ENCODE measurements at places on chromosomes 1 and 21.
A peak's percentile ranks its signal among the peaks of the same experiment; 100 is the strongest.

GRCh38 chr1:178119628-178120027, 25.7 kb downstream of the RASAL2 start:
- no peak for DNase-seq

GRCh38 chr1:161201836-161202712, at the start of gene NDUFS2:
TSS of gene NDUFS2 (plus strand) at chr1:161202367. CDS start at chr1:161202386, 19 bp downstream.
- peak; percentile 68 for DNase-seq

DNA sequence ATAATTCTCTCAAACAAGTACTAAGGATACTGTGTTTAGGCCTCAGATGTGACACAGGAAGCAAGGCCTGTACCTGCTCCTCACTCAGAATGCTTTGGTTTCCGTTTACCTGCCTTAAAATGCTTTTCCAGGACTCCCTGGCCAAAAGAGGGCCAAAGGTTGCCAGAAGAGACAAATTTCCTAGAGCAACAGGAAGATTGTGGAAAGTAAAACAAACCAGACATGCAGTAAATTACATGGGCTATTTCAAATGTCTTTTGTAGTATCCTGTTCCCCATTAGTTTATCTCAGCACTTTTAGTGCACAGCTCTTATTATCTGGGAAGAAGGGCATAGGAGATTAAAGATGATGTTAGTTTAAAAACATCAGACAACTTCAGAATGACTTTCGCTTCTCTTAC, 280.0 kb downstream of the NFIA start:
- no peak for DNase-seq

GRCh38 chr1:174791863-174792262, 207.9 kb upstream of the CACYBP start:
- no peak for DNase-seq

GRCh38 chr1:233337505-233337904, 10.0 kb downstream of the MAP3K21 start:
- no peak for DNase-seq

DNA sequence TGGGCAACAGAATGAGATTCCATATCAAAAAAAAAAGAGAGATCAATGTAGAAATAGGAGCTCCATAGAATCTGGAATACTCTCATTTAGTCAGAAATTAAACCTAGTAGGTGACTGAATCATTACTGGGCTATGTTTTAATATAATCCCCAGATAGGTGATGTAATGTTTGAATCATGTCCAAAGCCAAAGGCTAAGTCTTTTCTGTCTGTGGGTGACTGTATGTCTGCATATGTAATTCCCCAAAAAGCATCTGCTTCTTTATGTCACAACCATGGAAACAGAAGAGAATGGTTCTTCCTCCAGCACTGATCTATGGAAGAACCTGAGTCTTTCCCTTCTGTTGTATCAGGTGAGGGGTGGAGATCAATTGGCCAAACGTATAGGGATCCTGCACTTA, 5.8 kb downstream of the LAMC2 start:
- DNase-seq, result no peak

- no peak for DNase-seq
Measured at GRCh38 chr1:223234534-223234933, 91.5 kb upstream of the TLR5 start.

GRCh38 chr1:85240174-85240601, 19.3 kb downstream of the C1orf52 start:
- no peak for DNase-seq

GRCh38 chr1:103243481-103243880, 135.2 kb upstream of the COL11A1 start:
- DNase-seq, result no peak

GRCh38 chr1:87224201-87224600, 104.5 kb upstream of the LMO4 start:
- no peak for DNase-seq

DNA sequence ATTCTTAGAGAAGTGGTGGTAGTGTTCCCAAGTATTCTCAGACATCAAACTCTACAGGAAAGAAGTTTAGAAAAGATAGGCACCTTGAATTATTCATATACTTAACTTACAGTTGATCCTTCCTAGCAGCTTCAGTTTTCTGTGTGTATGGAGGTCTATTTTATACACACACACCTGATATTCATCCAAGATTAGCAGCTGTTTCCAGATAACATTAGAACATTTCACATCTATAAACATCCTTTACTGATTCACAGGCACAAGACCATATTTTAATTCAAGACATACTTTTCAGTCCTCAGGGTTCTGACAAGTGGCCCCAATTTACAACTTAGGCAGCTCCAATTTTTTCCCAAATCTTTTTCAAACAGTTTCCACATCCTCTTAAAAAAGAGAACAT, 287.8 kb upstream of the USP25 start:
- DNase-seq, result no peak
